ENCODE measurements at places on chromosomes 5 and 9.

DNA sequence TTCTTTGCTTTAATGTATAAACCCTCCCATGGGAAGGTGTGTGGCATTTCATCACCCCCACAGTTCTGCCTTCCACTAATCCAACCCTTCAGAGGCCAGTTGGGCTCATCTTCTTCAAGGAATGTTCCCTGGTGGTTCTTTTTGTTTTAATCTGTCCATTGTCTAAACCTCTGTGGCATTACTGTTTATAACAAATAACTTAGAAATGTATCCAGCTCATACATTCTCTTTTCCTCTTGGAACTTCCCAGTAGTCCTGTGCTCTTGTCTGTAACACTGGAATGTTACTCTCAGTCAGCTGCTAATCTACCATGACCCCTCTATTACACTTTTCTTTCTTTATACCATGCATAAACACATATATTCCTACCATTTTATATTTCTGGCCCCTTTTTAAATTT is 213.5 kb upstream of the TARS1 start:
- no peak for DNase-seq

- DNase-seq: no peak
Observed at GRCh38 chr5:73564675-73565074, 764 bp downstream of the ANKRA2 start.

DNA sequence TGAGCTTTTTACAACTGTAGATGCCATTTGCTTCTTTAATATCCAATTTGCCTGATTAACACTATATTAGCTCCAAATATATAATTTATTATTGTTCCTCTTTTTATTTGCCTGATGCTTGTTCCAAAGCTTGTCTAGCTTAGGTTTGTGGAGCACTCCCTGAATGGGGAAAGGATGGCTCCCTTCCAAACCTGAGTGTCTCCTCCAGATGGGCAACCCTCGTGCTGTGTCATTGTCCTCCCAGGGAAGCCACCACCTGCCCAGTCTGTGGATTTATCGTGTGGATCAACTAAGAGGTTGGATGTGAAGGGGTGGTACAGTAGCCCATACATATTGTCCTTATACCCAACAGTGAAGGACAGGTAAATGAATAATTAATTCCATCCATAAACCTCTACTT is 404.9 kb downstream of the CDK5RAP2 start:
- DNase-seq: no peak

DNA sequence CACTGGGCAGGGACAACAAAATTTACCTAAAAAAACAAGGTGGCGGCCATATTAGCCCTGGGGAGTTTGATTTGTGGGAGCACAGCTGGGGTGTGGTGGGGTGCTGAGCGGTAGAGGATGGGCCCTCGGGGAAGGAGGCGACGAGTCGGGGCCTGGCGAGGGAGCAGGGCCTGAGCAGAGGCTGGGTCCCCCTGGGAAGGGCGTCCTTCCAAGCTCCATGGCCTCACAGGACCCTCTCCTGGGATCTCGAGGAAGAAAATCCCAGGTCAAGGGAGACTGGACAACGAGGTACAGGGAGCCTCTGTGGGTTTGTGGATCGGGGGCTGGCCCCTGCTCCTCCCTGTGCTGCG is 165.5 kb downstream of the CACNA1B start:
- DNase-seq: no peak
